ENCODE measurements at places on chromosomes 6 and 20.

DNA sequence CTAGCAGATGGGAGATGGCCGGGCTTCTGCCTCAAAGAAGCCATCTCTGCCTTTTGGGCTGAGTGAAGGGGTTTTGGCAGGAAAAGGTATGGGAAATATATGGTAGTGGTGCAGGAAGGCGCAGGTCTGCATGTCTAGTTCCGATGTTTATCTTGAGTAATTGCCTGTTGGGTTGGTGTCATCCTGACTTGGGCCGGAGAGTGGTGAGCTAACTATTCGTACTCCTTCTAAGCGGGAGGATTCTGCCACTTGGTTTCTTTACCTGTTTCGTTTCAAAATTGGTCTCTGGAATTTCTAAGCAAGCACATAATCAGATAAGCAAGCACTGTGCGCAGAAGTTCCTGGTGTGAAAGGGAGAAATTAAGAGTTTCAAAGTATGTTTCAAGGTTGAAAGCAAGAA lies 229.6 kb downstream of the SAMD5 start:
- no peak for DNase-seq

GRCh38 chr20:45963059-45964005 lies 8.7 kb downstream of the ZNF335 start:
- DNase-seq, result peak; percentile 66

DNA sequence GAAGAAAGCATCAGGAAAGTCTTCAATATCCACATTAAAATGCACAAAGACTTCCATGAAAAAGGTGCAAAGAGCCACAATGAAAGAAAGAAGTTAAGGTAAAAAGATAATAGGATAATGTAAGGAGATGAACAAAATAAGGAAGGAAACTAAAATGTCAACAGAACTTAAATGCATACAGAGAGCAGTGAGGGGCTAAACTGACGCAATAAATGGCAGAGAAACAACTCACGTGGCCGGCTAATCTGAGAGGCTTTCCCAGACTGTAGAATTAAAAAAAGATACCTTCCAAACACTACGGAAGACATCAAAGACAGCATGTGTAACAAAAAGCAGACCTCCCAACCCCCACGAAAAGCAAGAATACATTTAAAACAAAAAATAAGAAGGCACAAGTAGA lies 73.7 kb downstream of the GMDS start:
- DNase-seq, result no peak

- no peak for DNase-seq
These were observed 47.3 kb upstream of the IL20RA start for GRCh38 chr6:137092018-137092417.

GRCh38 chr6:71982389-71982788 lies 96.0 kb downstream of the RIMS1 start:
- DNase-seq, result no peak

DNA sequence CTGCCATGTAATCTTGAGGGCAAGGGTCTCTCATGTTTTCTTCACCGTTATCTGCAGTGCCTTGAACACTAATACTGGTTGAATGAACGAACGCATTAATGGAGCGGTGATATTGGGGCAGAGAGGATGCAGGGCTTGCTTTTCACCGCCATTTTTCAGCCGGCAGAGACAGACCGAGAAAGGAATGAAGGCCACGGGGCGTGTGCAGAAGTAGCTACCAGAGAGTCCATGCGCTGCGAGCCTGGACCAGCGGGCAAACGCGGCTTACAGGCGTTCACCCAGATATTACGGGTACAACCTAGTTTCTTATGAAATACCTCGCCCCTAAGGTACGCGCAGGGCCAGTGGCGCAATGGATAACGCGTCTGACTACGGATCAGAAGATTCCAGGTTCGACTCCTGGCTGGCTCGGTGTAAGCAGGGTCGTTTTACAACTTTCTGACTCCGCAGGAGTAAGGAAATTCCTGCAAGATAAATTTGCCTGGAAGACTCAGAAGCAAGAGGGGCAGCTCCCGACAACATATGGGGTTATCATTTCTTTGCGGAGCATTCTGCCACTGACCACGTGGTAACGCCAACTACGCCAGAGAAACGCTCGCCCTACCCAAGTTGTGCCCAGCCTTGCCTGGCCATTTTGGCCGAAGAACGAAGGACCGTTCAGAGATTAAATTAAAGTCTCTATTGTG lies 863 bp upstream of the HMGN4 start:
- DNase-seq, result peak; percentile 93

- no peak for DNase-seq
These were observed 136.8 kb upstream of the LRFN2 start for GRCh38 chr6:40723967-40724366.

GRCh38 chr6:37820718-37821079 lies 1.2 kb downstream of the ZFAND3 start:
- DNase-seq, result peak; percentile 42

- DNase-seq, result no peak
These were observed 297.1 kb downstream of the DHX35 start for GRCh38 chr20:39259010-39259803.

DNA sequence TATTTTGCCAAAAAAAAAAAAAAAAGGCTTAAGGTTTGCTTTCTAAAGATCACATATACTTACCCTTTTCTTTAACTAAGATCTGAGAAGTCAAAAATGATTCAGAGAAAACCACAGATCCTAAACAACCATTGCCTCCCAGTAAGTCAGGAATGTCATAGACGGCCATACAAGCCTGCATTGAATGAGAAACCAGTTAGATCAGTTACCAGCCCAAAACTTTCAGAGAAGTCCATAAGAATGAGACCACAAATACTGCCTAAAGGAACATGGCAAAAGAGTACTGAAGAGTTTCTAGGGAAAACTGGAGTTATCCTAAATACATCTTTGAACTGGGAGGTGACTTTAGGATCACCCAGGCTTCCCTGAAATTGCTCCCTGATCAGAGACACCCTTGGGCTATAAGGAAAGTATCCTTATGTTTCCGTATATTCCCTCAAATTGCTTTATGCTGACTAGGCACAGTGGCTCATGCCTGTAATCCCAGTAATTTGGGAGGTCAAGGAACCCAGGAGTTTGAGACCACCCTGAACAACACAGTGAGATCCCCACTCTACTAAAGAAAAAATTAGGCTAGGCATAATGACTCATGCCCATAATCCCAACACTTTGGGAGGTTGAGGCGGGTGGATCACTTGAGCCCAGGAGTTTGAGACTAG lies 79.4 kb upstream of the SLC4A11 start:
- no peak for DNase-seq

- DNase-seq, result no peak
These were observed 1117.1 kb downstream of the KHDRBS2 start for GRCh38 chr6:61168878-61169277.

DNA sequence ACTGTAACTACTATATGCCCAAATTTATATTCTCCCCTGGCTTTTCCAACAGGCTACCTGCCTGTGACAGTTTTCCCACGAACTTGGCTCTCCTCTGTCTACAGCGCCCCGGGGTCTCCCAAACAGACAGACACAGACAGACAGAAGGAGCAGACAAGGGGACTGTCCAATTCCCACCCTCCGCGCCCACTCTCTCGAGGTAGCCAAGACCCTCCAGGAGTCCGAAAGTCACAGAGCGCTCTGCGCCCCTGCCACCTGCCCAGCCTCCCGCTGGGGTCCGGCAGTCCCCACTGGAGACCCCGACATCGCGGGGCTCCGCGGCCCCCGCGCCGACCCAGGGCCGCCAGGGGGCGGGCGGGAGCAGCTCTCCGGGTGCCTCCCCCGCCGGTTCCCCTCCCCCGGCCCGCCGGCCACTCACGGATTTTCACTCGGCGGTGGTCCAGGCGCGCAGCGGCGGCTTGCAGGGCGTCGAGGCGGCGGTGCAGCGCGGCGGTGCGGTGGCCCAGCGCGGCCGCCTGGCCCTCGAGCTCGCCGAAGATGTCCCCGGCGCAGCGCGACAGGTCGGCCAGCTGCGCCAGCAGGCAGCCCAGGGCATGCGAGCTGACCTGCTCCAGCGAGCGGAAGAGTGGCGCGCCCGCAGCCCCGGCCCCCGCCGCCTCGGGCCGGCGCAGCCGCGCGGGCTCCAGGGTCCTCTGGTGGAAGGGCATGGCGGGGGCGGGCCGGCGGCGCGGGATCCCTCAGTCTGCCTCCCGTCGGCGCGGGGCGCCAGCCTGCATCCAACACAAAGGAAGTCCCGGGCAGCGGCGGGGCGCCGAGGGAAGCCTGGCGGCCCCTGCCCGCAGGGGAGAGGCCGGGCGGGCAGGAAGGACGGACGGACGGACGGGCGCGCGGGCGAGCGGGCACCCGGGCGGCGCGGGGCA lies 81.3 kb upstream of the CCDC28A start:
- peak; percentile 37 for DNase-seq

GRCh38 chr6:40232698-40233097 lies 298.4 kb upstream of the MOCS1 start:
- no peak for DNase-seq

GRCh38 chr6:166540631-166541331 lies 45.7 kb downstream of the RAMACL start:
- peak; percentile 61 for DNase-seq

DNA sequence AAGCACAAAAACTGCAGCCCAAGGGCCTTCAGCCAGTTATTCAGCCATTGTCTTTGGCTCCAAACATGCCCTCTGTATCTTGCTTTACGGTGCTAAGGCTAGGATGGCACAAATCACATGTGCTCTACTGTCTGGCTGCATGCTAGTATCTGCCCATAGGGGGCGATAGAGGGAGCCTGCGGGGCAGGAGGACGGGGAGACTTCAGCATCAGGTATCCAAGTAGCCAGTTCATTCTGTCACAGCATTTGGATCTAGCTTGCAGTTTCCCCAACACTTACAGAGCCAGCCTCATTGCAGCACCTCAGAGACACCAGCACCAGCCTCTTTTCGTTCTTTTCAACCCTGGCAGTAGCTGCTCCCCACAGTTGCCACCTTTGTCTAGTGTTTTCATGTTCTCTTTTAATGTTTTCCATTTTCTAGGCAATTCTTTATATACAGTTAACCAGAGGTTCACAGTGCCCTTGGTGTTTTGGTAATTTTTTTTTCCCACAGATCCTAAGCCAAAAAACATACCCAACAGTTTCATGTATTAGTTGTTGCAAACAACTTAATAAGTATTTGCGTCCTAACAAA lies 705.9 kb downstream of the PTPRT start:
- no peak for DNase-seq

DNA sequence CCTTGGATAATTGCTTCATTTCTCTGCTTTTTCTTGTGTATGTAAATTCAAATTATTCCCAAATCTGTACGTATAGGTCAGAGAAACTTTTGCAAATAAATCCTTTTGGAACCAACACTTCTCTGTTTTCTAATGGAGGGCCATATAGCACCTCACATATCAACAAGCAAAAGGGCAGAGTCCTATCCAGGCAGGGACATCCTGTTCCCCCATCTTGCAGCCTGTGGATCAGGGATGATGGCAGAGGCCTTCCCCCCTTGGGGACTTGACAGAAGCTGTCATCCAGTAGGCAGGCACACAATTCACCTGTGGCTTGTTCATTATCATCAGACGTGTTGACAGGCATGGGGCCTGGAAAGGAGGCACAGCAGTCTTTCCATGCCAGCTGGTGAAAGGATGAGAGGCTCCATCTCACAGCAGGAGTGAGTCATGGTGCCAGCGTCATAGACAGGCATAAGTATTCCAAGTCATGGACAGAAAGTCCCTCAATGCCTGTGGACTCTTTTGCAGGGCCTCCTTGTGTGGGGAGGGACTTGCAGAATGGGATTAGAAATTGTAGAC lies 31.8 kb upstream of the PLEKHG1 start:
- DNase-seq, result no peak

DNA sequence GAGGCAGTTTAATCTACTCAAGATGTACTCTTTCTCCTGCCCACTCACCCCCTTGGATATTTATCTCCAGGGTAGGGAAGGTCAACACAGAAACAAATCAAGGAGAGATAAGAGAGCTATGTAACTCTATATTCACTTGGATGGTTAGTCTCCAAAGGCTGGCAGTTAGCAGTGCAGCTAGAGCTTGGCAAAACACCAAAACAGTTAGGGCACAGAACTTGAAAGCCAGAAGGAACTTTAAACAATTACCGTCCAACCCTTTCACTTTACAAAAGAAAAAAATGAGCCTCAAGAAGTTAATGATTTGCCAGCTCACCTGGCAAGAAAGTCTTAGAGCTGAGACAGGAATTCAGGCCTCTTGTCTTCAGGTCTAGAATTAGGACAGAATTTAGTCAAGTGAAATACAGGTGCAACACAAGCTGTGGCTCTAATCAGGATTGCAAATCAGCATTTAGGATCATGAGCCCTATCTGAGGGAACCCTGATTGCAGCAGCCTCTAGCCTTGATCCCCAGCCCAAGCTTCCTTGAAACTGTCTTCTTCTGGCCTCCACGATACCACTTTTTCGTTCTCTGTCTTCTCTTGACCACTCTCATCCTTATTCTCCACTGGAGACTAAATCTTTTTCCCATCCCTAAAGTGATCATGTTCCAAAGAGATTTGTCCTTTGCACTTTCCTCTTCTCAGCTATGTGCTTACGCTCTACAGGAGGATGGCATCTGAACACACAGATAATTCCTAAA lies 14.9 kb downstream of the NEDD9 start:
- DNase-seq, result no peak

DNA sequence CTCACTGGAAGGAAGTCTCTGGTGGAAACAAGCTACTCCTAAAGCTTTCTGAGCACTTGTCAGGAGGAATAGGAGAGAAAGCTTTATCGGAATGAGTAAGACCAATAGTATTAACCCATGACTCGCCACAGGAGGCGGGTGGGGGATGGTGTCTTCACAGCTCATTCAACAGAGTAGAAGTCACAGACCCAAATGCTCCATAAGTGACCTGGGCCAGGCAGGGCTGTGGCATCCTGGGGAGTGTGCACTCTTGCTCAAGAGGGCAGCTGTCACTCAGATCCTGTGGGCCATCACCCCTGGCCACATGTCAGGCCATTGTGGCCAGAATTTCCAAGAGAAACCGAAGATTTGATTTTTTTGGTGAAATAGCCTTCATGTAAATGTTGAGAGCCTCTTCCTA lies 116.0 kb downstream of the SYCP2 start:
- DNase-seq, result no peak

- no peak for DNase-seq
These were observed 185.4 kb upstream of the SLC24A3 start for GRCh38 chr20:19026901-19027644.

GRCh38 chr6:43746071-43746470 lies 23.9 kb upstream of the VEGFA start:
- no peak for DNase-seq

DNA sequence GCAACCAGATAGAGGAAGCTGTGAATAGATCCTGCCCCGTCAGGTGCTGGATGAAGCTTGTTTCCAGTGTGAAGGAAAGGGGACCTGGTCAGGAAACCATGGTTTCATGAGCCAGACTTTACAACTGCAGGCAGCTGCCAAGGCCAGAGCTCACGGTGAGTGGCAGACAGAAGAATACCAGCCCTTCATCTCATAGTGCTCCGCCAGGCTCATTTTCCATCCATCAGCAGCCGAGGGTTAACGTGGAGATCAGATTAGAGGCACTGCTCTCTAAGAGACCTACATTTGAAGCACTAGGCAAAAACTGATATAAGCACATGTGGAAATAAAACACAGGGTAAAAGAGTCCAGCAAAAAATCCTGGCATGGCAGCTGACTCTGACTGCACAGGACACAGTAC lies 172.4 kb downstream of the CD24 start:
- no peak for DNase-seq

Data from CD4-positive, alpha-beta T cell (primary cell).